ENCODE measurements at places on chromosomes 11 and 22. TPM values are rescaled to one million over a fixed set of nuclear protein-coding genes. Genes with fewer than 3 reads are reported as not detected.

TCN2 gene
- 9.3 TPM for total RNA-seq

MUC15 gene
- 0.12 TPM for total RNA-seq

EXPH5 gene
- total RNA-seq: 32.2 TPM

SYT8 gene
- total RNA-seq: 1.7 TPM

RBM14 gene
- total RNA-seq: 36.4 TPM

SLC29A2 gene
- 20.2 TPM for total RNA-seq

SLC7A4 gene
- total RNA-seq: 3.3 TPM

OLFML1 gene
- 4.5 TPM for total RNA-seq

GAL3ST3 gene
- total RNA-seq: not detected

KDM4E gene
- not detected for total RNA-seq

NXPE4 gene
- 95.2 TPM for total RNA-seq

OR52D1 gene
- not detected for total RNA-seq

CD3E gene
- 5.7 TPM for total RNA-seq

SAA2 gene
- 4.2 TPM for total RNA-seq

DAGLA gene
- total RNA-seq: 12.2 TPM

All from colonic mucosa (tissue), 4 donors.